ENCODE measurements at places on chromosomes 6 and 20.

DNA sequence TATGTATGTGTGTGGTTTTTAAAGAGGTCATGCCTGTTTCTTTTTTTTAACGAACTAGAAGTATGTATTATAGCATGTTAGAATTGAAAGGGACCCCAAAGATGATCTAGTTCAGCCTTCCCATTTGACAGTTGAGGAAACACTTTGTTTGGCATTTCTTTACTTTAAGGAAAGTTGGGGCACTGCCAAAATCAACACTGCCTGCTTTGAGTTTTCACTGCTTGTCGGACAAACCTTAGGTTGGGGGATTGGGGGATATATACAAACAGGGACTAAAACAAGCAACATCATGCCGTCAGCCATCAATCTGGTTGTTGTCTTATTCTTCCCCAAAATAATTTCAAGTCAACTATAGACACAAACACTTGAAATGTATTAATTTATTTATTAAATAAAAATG lies 14.1 kb upstream of the CALHM6 start:
- DNase-seq, result no peak

DNA sequence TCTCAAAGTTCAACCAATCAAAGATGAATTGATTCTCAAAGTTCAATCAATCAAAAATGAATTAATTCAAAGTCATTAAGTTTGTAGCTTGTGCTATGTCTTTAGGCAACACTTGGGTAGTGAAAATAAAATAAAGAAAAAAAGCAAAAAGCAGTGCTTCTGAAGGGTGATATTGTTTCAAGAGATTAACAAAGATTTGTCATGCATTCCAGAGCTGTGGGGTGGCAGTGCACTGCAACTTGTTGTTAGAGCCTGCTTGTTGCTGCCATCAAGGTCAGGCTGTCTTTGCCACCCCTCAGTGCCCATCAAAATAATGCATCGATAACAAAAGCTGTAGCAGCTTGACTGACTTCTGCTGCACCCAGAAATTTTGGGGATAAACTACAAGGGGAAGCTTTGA lies 128.6 kb downstream of the RNF144B start:
- no peak for DNase-seq

DNA sequence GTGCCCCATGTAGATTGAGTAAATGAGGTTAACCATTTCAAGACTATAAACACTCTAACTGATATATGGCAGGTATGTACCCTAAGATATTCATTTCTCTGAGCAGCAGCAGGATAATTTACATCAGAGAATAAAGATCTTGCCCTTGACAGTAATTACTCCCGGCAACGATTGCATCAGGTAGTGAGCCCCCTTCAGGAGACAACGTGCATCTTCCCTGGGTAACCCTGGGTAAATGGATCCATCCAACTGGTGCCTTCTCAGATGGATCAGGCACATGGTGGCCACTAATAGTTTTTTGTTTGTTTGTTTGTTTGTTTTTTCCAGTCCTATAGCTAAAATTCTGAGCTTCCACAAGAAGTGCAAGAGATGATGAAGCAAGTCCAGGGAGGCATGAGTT lies 469.4 kb upstream of the SLC35B3 start:
- no peak for DNase-seq

DNA sequence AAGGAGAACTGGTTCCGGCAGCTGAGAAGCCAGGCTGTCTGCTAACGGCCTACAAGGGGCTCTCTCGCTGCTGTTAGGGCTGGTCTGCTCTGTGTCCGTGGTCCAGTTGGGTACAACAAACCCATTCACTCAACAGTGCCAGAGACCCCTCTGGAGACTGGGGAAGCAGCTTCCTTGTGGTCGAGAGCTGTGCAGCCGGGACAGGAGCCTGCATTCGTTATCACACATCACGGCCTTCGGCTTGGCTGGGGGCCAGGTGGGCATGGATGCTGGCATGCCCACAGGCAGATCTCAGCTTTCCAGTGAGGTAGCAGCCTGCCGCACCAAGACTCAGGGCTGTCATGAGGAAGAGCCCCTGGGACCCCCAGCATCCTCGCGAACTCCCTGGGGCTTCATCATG lies 124.7 kb downstream of the PREX1 start:
- DNase-seq, result no peak

GRCh38 chr6:36339146-36339545 lies 2.5 kb upstream of the BNIP5 start:
- DNase-seq, result no peak

All from stimulated activated CD8-positive, alpha-beta memory T cell treated with anti-CD3 and anti-CD28 coated beads, Interleukin-15, amount 100 ng/mL, for 4 hours (primary cell).